GM23248 (cell line): ENCODE measurements at places on chromosomes 6 and 20. TPM values are rescaled to one million over a fixed set of nuclear protein-coding genes. Genes with fewer than 3 reads are reported as not detected.

- no peak for DNase-seq
Measured at GRCh38 chr6:142953373-142954273, 8.6 kb upstream of the HIVEP2 start.

- DNase-seq = no peak
Measured at GRCh38 chr20:53699085-53699674, 105.5 kb upstream of the ZNF217 start.

GRCh38 chr6:28922004-28922820 lies 1.6 kb downstream of the TRIM27 start:
- DNase-seq = peak; percentile 73

DNA sequence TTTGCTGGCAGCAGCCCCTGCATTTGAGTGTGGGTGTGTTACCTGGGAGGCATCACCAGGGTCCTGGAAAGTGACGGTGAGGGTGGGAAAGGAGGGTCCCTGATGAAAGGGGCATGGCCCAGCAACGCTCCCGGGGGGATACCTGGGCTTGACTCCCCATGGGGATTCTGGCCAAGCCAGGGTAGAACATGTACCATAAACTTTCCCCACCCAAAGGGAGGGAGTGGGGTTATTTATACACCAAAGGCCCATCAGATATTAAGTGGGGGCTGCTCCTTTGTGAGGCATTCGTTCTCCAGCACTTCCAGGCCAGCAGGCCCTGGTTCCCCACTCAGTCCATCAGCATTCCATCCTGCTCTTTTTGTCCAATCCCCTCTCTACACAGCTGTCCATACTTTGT lies 20.6 kb upstream of the CCR6 start:
- no peak for DNase-seq

DNA sequence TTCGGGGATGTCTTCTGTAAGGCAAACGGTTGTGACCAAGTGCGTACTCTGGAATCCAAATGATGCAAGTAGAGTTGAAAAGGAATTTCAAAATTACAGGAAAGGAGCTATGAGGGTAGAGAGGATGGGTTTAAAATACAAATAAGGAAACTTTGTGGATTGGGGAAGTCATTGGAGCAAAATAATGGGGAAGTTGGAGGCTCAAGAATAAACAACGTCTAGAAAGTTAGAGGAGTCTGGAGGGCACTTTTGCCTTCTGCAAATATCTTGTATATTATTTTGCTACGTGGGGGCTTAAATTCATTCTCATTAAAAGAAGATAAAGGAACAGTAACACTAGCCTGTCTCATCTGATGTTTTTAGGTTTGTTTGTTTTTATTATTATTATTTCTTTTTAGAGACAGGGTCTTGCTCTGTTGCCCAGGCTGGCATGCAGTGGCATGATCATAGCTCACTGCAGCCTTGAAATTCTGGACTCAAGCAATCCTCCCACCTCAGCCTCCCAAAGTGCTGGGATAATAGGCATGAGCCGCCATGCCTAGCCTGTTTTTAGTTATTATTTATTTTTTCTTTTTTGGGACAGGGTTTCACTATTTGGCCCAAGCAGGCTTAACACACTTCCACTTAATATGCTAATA lies 55.0 kb upstream of the TNFAIP3 start:
- no peak for DNase-seq

The ZNF165 gene
- total RNA-seq = 0.25 and 0.86 TPM in 2 replicates

The NRM gene
- total RNA-seq = 5.8 and 6.2 TPM in 2 replicates

The LSM14B gene
- total RNA-seq = 28.0 and 30.0 TPM in 2 replicates
